Natural killer cell (primary cell): ENCODE measurements at places on chromosomes 4 and X. TPM values are rescaled to one million over a fixed set of nuclear protein-coding genes. Genes with fewer than 3 reads are reported as not detected.

DNA sequence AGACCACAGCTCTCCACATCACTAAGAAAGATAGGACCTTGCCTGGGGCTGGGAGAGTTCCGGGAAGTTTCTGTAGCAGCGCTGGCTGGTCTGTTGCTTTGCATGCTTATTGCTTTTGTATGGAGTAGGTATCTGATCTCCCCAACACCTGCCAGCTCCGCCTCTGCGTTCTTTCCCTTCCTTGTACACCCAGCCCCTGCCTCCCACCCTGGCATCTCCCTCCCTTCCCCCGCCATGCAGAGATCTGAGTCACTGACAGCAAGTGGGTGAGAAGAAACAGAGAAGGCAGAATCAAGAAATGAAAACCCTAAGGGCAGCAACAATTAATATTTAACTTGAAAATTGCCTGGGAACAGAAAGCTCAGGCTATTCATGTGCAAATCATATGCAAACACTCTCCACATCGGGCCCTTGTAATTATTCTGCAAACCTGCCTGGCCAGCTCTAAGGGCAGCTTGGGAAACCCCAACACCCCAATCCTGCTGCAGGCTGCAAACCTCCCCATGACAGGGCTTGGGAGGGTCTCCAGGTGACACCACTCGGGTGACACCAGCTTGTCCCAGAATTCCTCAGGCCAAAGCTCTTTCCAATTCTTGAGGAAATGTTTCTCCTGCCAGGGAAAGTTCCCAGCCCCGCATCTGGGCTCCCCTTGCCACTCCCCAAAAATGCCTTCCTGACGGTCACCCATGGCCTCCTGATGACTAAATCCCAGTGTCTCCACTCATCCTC, 257.2 kb downstream of the FBXW7 start:
- no peaks in the 10 kb centered on the region for H3K36me3 ChIP-seq
- no peaks in the 10 kb centered on the region for H3K27me3 ChIP-seq
- no peak overlapping the region for H3K27ac ChIP-seq
- DNase-seq: no peak
- H3K4me1 ChIP-seq: no peaks in the 10 kb centered on the region

DNA sequence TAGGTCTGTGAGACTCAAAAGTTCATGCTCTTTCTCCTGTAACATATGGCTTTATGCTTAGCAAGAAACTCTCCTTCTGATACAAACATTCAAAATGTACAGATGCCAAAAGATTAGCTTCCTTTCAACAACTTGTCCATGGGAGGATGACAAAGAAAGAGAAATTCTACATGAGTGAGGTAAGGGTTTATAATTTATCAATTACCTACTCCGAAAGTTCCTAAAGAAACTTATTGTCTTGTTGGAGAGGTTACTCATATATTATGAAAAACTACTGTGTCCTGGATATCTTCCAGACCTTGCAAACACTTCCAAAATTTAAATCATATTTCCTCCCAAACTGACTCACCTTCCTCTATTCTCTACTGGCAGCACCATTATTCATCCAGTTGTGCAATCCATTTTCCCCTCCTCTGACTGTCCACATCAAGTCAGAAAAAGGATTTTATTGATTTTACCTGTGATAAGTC, 65.1 kb downstream of the ENPEP start:
- H3K27me3 ChIP-seq: no peaks in the 10 kb centered on the region
- no peak overlapping the region for H3K27ac ChIP-seq
- no peaks in the 10 kb centered on the region for H3K4me1 ChIP-seq
- no peak for DNase-seq
- H3K36me3 ChIP-seq: no peaks in the 10 kb centered on the region

- peak overlapping the region; percentile 95 for H3K27ac ChIP-seq
- peak; percentile 19 for DNase-seq
- H3K4me1 ChIP-seq: peaks cover 16% of the 10 kb centered on the region
- no peaks in the 10 kb centered on the region for H3K27me3 ChIP-seq
- peak overlapping the region; percentile 84 for H3K4me3 ChIP-seq
These were observed 71.0 kb downstream of the AFF1 start for GRCh38 chr4:87005690-87006425.

SMIM10L2A gene
- total RNA-seq: 0.27 TPM

GRCh38 chr4:114509340-114509739, 89.3 kb upstream of the UGT8 start:
- DNase-seq: no peak
- no peaks in the 10 kb centered on the region for H3K27me3 ChIP-seq
- H3K36me3 ChIP-seq: no peaks in the 10 kb centered on the region
- no peak overlapping the region for H3K27ac ChIP-seq
- no peaks in the 10 kb centered on the region for H3K4me1 ChIP-seq
- H3K4me3 ChIP-seq: no peak overlapping the region

GRCh38 chr4:73832651-73833237, 3.7 kb upstream of the CXCL6 start:
- H3K36me3 ChIP-seq: no peaks in the 10 kb centered on the region
- peaks cover 2% of the 10 kb centered on the region for H3K4me1 ChIP-seq
- no peak overlapping the region for H3K27ac ChIP-seq

DNA sequence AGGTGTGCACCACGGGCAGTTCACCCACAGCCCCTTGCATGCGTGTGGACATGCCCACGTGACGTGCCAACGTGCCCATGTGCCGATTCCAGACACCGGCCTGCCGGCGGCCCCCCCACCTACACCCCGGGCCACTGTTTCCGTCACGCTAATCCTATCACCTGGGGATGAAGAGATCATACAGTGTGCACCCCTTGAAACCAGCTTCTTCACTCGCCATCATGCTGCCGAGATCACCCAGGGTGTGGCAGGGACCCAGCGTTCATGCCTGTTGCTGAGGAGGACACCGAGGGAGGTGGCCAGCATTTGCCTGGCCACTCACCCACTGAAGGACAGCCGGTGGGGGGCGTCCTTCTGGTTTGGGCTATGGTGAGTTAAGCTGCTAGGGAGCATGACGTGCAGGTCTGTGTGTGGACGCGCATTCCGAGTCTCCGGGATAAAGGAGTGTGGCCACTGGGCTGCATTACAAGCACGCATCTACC, 14.1 kb downstream of the CTBP1 start:
- no peak overlapping the region for H3K27ac ChIP-seq
- H3K4me3 ChIP-seq: no peak overlapping the region
- H3K36me3 ChIP-seq: peaks cover 70% of the 10 kb centered on the region
- DNase-seq: no peak

DNA sequence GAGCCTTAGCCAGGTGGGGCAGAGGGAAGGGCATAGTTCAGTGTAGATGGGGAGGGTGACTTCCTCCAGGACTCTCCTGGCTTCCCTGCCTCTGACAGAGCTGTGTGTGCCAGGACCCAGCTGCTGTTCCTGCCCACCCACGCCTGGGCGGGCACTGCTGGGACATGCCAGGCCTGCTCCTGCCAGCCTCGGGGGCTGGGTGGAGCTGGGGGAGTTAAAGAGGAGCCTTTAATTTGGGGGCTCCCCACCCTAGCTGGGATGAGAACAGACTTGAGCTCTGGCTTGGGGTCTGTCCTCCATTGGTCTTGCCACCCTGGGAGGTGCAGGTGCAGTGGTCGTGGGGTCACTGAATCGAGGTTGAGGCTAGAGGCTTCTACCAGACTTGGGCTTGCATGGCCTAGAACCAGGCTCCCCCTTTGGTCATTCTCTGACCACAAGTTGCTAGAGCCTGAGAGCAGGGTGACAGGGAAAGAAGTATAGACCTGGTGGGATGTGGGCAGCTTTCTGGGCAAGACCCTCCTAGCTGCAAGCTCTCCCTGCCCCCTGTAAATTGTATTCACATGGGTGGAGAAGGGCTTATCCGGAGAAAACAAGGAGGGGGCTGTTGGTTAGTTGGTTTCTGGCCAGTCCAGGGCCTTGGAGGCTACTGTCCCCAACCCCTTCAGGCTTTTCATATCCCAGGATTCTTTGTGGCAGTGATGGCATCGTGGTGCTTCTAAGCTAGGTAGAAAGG, 5.7 kb downstream of the EFNB1 start:
- no peaks in the 10 kb centered on the region for H3K36me3 ChIP-seq
- DNase-seq: no peak
- H3K4me3 ChIP-seq: no peak overlapping the region
- H3K4me1 ChIP-seq: peaks cover 27% of the 10 kb centered on the region
- peaks cover 3% of the 10 kb centered on the region for H3K27me3 ChIP-seq

EXOC1L gene
- not detected for total RNA-seq

PALLD gene
- total RNA-seq: 22.8 TPM

SLC7A11 gene
- total RNA-seq: not detected
